ENCODE measurements at places on chromosomes 5 and 9.

GRCh38 chr5:99807346-99807745, 727.8 kb upstream of the FAM174A start:
- no peaks in the 10 kb centered on the region for H3K4me1 ChIP-seq
- no peaks in the 10 kb centered on the region for H3K36me3 ChIP-seq
- no peak overlapping the region for H3K27ac ChIP-seq
- H3K4me3 ChIP-seq: no peak overlapping the region
- no peak for DNase-seq

DNA sequence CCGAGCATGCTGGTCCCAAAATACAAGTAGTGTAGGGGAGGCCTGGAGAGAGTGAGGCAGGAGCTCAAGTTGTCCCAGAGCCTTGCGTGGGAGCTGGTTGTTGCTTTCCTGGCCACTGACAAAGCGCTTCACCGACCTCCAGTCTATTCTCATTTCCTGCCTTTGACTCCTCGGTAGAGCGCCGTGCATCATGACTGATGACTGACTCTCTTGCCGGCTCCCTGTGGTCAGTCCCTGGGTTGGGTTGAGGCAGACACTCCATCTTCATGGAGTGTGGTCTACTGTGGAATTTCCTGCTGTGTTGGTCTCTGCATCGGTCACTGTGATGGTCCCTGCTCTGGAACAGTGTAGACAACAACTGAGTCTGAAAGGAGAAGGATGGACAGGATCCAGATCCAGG, 175.1 kb upstream of the S1PR3 start:
- no peak overlapping the region for H3K27ac ChIP-seq
- H3K4me3 ChIP-seq: no peak overlapping the region
- no peaks in the 10 kb centered on the region for H3K36me3 ChIP-seq
- DNase-seq: no peak
- peaks cover 2% of the 10 kb centered on the region for H3K4me1 ChIP-seq

GRCh38 chr5:102794047-102794446, 38.9 kb downstream of the PAM start:
- no peaks in the 10 kb centered on the region for H3K27me3 ChIP-seq
- no peak overlapping the region for H3K4me3 ChIP-seq
- no peak for DNase-seq
- H3K4me1 ChIP-seq: peaks cover 32% of the 10 kb centered on the region
- no peak overlapping the region for H3K27ac ChIP-seq
- H3K36me3 ChIP-seq: peaks cover 2% of the 10 kb centered on the region

GRCh38 chr5:179876610-179876952, 18.0 kb upstream of the MRNIP start:
- H3K27ac ChIP-seq: no peak overlapping the region
- no peaks in the 10 kb centered on the region for H3K27me3 ChIP-seq
- no peaks in the 10 kb centered on the region for H3K4me1 ChIP-seq
- no peak overlapping the region for H3K4me3 ChIP-seq

DNA sequence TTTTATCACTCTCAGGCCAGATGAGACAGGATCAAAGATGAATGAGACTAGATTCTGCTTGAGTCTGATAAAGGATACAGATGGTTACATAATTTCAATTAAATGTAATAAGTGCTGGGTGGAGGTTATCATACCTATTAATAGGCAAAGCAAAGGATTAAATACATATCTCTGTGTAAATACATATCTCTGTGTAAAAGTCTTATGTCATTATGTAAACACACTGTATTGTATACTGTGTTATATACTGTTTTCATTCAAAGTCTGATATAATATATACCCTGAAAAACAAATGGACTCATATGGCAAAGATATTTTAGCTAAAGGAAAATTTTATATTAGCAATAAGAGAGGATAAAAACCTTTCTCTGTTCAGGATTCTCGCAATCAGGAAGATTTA, 605.8 kb upstream of the PTGER4 start:
- H3K36me3 ChIP-seq: no peaks in the 10 kb centered on the region
- H3K4me1 ChIP-seq: no peaks in the 10 kb centered on the region
- no peak overlapping the region for H3K27ac ChIP-seq

- no peak for DNase-seq
- no peaks in the 10 kb centered on the region for H3K4me1 ChIP-seq
- H3K27me3 ChIP-seq: peaks cover 13% of the 10 kb centered on the region
- H3K4me3 ChIP-seq: no peak overlapping the region
- H3K36me3 ChIP-seq: no peaks in the 10 kb centered on the region
Measured at GRCh38 chr5:159713254-159713653, 203.0 kb upstream of the ADRA1B start.

GRCh38 chr9:24095246-24095645, 269.2 kb upstream of the ELAVL2 start:
- H3K27me3 ChIP-seq: no peaks in the 10 kb centered on the region
- no peak for DNase-seq
- no peaks in the 10 kb centered on the region for H3K36me3 ChIP-seq
- H3K27ac ChIP-seq: no peak overlapping the region
- H3K4me3 ChIP-seq: no peak overlapping the region

DNA sequence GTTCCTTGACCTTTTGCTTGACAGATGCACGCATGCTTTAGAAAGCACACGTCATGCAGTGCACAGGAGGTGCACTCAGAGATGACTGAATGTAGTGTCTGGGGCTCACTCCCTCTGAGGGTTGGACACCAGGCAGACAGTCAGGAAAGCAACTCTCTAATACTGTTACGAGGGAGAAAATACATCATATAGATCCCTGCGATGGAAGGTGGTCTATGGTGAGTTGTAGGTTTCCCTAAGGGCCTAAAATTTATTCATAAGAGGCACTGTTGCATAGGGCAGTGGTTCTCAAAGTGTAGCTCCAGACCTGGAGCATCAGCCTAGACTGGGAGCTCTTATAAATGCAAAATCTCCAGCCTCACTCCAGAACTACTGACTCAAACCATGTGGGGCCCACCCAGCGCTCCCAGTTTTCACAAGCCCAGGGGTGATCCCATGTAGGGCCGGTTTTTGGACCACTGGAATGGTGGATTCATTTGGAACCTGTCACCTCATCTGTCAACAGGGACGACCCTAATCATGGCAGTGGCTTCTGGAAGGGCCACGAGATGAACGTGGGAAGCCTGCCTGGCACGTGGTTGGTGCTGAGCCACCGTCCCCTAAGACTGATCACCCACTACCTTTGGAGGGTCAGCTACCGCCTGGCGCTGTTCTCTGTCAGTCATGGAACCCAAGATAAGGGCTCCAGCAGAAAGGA, 16.8 kb upstream of the PHF19 start:
- H3K4me1 ChIP-seq: peaks cover 90% of the 10 kb centered on the region
- H3K36me3 ChIP-seq: peaks cover 38% of the 10 kb centered on the region
- H3K4me3 ChIP-seq: peak overlapping the region; percentile 63
- peaks cover 8% of the 10 kb centered on the region for H3K27me3 ChIP-seq
- H3K27ac ChIP-seq: peak overlapping the region; percentile 99
- DNase-seq: no peak

DNA sequence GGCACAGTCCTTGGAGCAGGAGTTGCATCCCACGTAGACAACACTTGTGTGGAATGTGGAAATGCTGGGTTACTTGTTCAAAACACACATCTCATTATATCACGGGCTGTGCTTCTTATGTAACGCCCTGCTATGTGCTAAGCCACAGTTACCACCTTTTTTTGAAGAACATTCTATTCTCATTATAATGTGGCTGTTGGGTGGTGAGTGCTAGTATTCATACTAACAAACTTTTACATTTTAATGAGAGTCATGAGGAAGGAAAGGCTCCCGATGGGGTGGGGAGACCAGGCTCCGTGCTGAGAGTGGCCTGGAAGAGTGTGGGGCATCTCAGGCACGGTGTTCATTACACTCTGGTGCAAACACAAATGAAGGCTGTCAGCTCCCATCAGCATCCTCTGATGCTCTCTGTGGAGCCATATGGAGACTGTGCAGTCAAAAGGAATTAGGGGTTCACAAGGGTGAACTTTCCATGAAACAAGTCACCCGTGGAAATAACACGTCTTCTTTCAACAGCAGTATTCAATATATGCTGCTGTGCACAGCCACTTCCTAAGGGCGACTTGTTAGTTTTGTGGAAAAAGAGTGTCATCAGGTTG, 153.1 kb upstream of the RAPGEF1 start:
- no peaks in the 10 kb centered on the region for H3K4me1 ChIP-seq
- DNase-seq: no peak
- H3K36me3 ChIP-seq: peaks cover 2% of the 10 kb centered on the region
- H3K27me3 ChIP-seq: no peaks in the 10 kb centered on the region

DNA sequence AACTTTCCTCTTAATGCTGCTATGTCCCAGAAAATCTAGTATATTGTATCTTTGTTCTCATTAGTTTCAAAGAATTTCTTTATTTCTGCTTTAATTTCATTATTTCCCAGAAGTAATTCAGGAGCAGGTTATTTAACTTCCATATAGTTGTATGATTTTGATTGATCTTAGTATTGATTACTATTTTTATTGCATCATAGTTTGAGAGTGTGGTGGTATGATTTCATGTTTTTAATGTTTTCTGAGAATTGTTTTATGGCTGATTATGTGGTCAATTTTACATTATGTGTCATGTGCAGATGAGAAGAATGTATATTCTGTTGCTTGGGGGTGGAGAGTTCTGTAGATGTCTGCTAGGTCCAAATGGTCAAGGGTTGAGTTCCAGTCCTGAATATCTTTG, 425.6 kb upstream of the RORB start:
- H3K4me3 ChIP-seq: no peak overlapping the region
- no peaks in the 10 kb centered on the region for H3K36me3 ChIP-seq
- DNase-seq: no peak
- no peak overlapping the region for H3K27ac ChIP-seq
- no peaks in the 10 kb centered on the region for H3K4me1 ChIP-seq

DNA sequence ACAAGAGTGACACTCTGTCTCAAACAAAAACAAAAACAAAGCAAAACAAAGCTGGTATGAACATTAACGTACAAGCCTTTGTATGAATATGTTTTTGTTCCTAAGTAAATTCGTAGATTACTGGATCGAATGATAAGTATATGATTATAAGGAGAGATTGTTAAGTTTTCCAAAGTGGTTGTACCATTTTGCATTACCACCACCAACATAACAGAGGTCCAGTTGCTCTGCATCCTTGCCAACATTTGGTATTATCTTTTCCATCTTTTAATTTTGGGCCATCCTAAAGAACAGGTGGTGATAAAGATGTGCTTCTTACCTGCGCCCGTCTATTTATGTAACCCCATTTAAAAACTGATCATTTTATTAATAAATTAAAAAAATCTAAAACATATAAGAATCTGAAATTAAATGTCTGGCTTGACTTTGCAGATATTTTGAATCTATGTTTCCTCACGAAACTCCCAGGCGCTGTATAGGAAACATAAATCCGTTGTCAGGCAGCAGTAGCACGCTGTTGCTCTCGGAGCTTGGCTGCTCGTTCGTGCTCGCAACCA, 593 bp upstream of the NAA35 start:
- peak overlapping the region; percentile 94 for H3K27ac ChIP-seq
- H3K36me3 ChIP-seq: peaks cover 13% of the 10 kb centered on the region
- no peak overlapping the region for H3K4me3 ChIP-seq
- H3K4me1 ChIP-seq: peaks cover 18% of the 10 kb centered on the region
- no peak for DNase-seq
- no peaks in the 10 kb centered on the region for H3K27me3 ChIP-seq

DNA sequence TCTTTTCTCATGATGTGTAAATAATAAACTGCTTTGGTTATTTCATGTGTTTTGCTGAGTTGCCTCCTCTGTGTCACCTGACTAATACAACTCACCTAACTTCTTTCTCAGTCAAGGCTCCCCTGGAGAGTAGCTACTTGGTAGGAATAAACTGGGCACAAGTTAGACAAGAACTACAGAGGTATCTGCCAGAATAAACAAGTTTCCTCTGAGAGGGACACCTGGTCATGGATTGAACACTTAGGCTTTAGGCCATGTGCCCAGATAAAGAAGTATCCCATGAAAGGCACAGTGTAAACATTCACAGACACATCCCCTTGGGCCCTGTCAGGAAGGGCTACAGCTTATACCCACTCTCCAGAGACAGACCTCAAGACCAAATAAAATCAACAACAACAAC, 532.5 kb downstream of the KIF4B start:
- DNase-seq: no peak
- H3K4me3 ChIP-seq: no peak overlapping the region
- H3K27ac ChIP-seq: no peak overlapping the region
- H3K36me3 ChIP-seq: no peaks in the 10 kb centered on the region

DNA sequence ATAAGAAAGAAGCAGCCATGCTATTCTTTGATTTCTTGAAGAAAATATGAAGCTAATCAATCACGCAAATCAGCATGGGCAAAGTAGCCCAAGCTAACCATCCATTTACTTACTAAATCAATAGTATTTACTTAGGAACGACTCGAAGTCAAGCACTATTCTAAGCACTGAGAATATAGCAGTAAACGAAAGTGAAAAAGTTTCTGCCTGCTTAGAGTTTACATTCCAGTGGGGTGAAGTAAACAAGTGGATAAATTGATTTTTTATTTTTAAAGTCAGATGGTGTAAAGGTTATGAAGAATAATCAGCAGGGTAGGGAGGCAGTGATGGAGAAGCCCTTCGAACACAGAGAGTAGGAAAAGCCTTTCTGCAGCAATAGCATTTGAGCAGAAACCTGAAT, 5.5 kb downstream of the TSTD2 start:
- peaks cover 32% of the 10 kb centered on the region for H3K4me1 ChIP-seq
- no peak for DNase-seq
